COR-L47 (cell line): ENCODE measurements at places on chromosomes 6 and 20.
A peak's percentile ranks its signal among the peaks of the same experiment; 100 is the strongest.

GRCh38 chr6:75761489-75761888 is 12.4 kb downstream of the MYO6 start:
- DNase-seq: no peak

DNA sequence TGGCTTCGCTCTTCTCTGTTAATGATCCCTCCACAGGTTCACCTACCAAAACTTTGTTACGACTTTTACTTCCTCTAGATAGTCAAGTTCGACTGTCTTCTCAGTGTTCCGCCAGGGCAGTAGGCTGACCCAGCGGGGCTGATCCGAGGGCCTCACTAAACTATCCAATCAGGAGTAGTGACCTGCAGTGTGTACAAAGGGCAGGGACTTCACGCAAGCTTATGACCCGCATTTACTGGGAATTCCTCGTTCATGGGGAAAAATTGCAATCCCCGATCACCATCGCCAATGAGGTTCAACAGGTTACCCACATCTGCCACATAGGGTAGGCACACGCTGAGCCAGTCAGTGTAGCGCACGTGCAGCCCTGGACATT is 771.4 kb upstream of the DEFB115 start:
- DNase-seq: no peak

GRCh38 chr6:111938710-111939109 is 65.5 kb upstream of the FYN start:
- peak; percentile 41 for DNase-seq

DNA sequence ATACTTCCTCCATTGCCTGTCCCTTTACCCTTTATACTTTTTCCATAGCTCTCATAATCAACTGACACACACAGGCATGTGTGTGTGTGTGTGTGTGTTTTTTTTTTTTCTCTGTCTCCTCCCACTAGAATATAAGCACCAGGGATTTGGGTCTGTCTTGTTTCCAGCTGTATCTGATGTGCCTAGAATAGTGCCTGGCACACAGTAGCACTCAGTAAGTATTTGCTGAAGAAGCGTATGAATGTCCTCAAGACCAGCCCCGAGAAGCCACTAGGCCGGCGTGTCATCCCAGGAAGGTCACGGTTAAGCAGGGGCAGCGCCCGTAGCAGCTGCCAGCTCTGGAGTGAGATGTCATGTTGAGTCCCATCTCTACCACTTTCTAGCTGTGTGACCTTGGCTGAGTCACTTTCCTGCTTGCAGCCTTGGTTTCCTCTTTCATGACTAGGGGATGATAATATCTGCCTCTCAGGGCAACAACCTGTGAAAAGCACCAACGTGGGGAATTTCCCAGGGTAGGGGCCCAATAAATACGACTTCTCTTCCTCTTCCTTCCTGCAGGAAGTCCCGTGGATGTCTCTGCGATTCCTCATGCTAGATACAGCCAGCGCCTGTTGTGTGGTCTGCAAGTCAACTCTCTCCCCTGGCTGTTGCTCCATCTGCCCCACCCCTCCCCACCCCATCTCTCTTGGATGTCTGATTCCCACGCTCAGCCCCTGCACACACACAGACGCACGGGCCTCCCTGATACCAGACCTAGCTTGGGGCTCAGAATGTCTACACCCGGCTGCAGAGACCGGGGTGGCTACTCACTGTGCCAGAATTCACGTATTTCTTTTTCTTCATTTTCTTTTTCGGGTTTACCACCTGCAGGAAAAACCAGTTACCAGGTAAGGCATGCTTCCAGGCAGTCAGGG is 58.1 kb downstream of the RAB44 start:
- DNase-seq: no peak

- DNase-seq: peak; percentile 78
These were observed 23.1 kb upstream of the UBE2J1 start for GRCh38 chr6:89375427-89376267.

GRCh38 chr20:57696401-57696961 is 13.3 kb downstream of the PMEPA1 start:
- no peak for DNase-seq

GRCh38 chr6:27176523-27177484 is 70.7 kb upstream of the PRSS16 start:
- DNase-seq: peak; percentile 27

DNA sequence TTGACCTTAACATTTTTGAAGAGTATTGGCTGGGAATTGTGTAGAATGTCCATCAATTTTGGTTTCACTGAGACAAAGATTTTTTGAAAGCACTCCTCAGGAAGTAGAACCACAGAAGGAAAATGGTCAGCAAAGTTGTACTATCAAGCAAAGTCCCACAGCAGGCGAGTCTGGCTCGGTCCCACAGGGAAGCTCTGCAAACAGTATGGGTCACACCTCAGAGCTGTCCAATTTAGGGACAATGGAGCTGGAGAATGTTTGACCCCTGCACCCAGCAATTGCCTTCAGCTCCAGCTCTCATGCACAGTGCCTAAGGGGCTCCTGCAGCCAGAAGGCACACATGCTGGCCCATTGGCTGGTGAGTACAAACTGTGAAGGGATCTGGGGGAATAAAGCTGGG is 147.0 kb downstream of the MAFB start:
- no peak for DNase-seq

GRCh38 chr6:73801652-73802268 is 105.8 kb downstream of the CD109 start:
- no peak for DNase-seq

DNA sequence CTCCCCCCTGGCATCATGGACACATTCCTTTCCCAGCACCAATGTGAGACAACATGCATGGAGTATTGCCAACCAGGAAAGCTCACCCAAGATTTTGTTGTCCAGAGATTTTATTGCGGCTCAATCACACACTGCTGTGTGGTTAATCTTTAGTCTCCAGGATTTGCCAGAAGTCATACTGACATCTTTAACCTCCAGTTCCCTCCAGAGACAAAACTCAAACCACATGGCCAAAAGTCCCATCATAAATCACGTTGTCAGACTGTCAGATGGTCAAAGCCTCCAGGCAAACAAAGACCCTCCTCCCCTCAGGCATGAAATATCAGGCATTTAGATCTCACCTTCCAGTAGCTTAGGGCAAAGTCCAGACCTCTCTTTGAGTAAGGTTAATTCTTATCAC is 97.3 kb upstream of the OPRM1 start:
- no peak for DNase-seq

DNA sequence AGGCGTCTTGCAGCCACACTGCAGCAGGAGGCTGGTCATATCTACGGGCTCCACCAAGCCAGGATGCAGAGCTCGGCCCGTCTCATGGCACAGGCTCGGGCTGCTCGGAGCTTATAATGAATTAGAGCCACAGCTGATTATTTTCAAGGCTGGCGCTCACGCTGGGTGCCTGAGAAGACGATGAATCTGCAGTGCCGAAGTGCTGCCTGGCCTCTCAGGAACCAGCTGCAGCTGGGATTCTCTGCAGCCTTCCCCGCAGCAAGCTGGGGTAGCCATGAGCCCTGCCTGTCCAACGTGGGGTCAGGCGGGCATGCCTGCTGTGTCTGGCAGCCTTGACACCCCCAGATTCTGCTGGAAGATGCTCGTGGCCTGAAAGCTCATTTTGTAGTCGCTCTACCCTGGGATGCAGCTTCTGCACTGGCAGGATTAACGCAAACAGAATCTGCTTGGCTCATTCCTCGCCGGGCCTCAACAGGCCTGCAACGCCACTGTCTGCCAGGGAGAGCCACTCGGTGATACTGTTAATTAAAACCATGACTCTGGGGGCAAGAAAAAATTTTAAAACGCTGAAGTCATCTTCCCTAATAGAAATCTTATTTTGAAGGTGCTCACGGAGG is 104.3 kb downstream of the CDH26 start:
- DNase-seq: no peak

- no peak for DNase-seq
These were observed 40.3 kb upstream of the CCDC167 start for GRCh38 chr6:37540029-37540352.

DNA sequence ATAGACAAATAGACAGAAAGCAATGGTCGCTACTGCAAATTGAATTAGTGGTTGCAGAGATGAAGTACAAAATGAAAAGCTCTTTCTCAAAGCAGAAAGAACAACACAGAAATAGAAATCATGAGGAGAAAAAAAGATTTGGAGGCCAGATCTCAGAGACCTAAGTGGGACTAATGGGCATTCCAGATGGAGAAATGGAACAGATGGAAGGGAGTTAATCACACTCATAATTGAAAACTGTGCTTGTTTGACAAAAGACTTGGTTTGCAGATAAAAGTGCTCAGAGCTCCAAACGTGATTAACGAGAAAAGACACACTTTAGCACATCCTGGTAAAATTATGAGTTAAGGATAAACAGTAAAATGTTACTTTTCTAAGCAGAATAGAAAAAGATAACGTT is 58.1 kb upstream of the SNRPB2 start:
- no peak for DNase-seq
